Suprapubic skin (tissue), 4 donors: ENCODE measurements at places on chromosomes 16 and 17.

DNA sequence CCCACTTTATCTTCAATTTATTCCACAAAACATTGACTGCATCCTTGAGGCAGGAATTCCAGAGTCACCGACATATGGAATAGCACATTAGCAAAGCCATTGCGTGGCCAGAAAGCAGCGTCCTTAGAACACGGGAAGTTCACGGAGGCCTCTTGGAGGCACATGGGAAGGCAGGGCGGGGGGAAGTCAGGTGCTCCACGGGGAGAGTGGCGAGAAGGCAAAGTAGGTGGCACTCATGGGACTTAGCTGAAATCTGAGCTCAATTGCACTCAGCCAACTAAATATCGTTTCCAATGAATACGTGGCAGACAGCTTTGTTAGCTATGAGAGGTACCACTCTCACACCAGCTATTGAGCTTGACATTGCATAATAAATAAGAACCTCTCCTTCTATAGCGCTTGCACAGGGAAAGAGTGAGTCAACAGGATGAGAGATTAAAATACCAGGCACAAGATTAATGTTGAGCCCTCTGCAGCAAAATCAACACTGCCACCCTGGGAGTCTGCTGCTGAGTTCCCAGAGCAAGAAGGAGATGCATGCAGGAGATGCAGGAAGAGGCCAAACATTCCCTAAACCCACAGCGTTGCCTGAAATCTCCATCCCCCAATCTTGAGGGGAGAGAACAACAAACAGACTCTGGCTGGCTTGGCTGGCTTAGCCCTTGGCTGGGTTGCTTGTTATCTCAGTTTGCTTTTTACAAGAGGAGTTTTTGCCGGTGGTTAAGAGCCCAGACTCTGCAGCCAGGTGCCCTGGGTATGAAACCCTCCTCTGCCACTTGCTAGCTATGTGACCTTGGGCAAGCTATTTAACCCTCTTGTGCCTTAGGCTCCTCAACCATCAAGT is 28.8 kb downstream of the ABCC12 start:
- DNase-seq = no peak

DNA sequence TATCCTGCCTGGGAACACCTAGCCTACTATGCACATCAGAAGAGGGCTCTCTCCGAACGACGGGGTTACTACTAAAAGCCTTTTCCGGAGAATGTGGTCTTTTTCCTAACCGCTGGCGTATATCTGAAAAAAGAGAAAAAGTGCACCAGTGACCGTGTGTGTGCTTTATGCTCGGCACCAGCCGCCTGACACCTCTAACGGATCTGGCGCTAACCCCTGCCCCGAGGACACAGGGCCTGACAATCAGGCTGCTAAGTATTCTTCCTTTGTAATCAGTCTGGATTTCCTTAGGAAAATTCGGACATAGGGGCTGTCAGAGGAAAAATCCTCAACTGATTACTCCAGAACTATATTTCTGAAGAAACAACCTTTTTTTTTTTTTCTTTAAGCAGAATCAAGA is 13.4 kb upstream of the ITGAE start:
- DNase-seq = no peak

- no peak for DNase-seq
Observed at GRCh38 chr17:39651923-39652586, 13.1 kb upstream of the TCAP start.

DNA sequence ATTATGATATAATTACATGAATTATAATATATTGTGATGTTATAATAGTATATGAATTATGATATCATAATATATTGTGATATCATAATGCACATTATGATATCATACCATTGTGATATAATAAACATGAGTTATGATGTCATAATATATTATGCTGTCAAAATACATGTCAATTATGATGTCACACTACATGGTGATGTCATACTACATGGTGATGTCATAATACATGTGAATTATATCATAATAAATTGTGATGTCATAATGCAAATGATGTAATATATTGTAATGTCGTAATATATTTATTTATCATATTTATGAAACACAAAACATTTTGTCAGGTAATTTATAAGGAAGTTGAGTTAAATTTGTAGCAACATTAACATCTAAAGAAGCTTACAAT is 1950.1 kb downstream of the TP53TG3F start:
- DNase-seq = no peak

DNA sequence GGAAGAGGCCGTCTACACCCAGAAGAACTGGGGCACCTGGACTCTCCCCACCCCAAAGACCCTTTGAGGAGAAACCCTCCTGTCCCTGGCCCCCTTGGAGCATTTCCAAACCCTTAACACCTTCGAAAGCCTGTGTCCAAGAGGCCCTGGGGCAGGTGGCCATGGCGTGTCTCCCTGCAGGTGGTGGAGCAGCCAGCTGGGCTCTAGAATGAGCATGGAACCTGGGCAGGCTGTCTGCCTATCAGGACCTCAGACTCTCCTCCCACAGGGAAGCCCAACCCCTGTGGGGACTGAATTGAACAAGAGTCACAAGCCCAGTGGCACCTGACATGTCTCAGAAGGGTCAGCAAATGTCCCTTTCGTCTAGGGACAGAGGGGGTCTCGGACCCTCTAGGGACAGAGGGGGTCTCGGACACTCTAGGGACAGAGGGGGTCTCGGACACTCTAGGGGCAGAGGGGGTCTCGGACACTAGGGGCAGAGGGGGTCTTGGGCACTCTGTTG is 8.4 kb downstream of the CBX4 start:
- DNase-seq = no peak

- DNase-seq = no peak
Observed at GRCh38 chr16:75308011-75308410, 56.6 kb upstream of the BCAR1 start.

- no peak for DNase-seq
Observed at GRCh38 chr17:30543456-30543855, 66.2 kb downstream of the GOSR1 start.

DNA sequence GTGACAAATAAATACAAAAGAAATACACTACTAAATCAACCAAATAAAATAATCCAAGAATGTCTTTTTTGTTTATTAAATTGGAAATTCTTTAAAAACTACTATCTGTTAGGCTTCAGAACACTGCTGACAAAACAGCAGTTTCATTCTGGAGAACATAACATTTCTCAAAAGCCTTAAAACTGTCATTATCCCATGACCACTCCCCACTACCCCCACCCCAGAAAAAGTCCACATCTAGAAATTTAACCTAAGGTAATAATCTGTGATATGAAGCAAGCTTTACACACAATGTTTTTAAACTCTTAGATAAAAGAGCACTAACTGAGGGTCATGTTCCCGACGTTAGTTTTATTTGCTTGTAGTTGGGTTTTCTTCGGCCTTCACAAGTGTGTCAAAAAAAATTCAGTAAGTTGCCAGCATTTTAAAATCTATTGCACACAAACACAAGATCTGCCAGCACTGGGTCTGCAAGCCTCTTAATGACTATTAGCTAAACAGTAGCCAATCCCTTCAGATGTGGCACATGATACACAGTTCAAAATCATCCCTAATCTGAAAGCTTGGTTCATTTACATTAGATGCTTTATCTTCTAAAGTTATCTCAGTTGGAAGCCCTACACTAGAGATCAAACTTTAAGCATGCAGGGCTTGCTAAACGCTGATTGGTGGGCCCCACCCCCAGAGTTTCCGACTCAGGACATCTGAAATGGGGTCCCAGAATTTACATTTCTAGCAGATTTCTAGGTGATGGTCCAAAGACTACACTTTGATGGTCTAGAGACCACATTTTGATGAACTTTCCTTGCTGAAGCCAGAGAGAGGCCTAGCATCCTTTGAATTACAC is 75.2 kb downstream of the KANSL1 start:
- DNase-seq = no peak

DNA sequence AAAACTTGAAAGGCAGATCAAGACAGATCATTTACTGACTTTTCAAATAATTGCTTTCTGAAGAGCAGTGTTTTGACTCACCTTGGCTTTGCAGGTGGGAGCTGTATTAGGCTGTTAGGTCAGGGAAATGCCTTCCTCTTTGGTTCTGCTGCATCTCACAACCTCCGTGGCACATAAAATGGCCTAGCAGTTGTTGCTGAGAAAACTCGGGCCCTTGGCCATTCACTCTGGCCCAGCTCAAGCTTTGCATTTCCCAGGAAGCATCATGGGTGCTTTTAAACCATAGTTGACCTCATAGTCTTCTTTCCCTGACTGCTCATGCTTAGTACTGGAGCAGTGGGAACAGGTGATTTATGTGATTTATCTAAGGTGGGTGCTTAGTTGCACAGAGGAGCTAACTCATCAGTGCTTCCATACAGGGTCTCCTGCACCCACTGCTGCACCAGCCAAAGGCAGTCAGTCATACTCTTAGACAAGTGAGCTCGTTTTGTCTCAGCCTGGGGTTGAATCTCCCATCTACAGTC is 83.6 kb downstream of the KSR1 start:
- no peak for DNase-seq

DNA sequence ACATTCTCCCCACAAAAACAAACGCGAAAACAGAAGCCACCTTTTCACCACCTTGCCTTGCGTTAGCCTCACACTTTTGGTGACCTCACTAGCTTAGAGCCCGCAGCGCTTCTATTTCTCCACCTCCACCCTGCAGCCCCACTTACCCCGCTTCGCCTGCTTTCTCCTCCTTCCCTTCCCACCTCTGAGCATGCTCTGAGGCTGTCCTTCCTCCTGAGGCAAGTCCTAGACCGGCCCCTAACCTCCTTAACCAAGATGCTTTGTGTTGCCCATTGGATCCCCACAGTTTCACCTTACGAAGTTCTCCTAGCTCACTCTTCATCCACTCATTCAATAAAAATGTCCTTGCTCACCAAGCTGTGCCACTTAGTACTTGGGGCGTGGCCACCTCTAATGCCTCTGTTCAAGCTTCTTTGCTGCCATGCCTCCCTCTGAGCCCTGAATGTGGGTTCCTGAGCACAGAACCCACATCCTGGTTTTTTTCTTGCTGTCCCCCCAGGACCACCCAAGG is 1.3 kb downstream of the GNGT2 start:
- DNase-seq = no peak

DNA sequence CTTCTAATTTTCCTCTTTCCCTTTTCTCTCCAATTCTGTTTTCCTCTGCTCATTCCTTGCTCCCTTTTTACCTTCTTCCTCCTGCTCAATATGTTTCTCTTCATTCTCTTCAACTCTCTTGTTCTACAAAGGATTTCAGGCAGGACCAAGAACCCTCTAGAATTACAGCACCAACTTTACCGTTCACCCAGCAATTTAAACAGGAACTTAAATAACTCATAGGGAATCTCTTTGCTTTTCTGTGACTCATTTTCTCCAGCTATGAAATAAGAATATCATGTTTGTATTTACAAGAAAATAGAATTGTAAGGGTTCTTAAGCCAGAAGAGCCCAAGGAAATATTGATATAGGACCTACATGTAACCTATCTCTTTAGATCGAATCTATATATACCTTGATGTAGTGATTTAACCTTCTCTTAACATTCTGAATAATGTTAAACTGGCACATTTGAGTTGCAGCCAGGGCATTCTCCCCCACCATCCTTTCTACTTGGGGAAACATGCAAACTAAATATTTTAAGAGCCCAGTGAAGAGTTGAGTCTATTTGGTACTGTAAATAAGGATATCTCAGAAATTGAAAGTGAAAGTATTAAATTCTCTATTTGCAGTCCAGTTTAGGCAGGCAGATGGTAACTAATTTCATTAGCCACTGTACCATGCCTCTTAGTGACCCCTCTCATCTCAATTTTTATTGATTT is 137.0 kb downstream of the ANKFN1 start:
- no peak for DNase-seq

- no peak for DNase-seq
Observed at GRCh38 chr17:75970011-75970523, 8.9 kb downstream of the ACOX1 start.

- DNase-seq = no peak
Observed at GRCh38 chr16:73697336-73697735, 599.3 kb upstream of the PSMD7 start.

GRCh38 chr16:56289862-56290261 is 98.6 kb downstream of the GNAO1 start:
- no peak for DNase-seq

GRCh38 chr17:15185625-15185991 is 79.5 kb downstream of the PMP22 start:
- no peak for DNase-seq

DNA sequence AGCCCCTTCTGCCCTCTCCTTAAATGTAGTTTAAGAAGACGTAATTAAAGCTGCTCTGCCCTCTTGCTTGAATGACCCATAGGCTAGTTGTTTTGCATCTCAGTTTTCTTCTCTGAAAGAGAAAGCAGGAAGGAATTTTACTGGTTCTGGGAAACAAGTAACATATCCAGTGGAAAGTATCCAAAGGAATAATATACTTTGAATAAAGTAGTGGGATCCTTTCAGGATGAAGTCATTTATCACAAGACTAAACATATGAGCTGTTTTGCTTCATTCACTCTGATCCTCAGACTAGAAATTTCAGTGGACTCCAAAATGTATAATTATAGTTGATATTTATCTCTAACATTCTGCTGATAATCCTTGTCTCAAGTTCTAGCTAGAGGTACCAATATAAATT is 1297.6 kb upstream of the GOT2 start:
- no peak for DNase-seq

- DNase-seq = no peak
Observed at GRCh38 chr17:27456681-27457359, 572 bp downstream of the KSR1 start.

DNA sequence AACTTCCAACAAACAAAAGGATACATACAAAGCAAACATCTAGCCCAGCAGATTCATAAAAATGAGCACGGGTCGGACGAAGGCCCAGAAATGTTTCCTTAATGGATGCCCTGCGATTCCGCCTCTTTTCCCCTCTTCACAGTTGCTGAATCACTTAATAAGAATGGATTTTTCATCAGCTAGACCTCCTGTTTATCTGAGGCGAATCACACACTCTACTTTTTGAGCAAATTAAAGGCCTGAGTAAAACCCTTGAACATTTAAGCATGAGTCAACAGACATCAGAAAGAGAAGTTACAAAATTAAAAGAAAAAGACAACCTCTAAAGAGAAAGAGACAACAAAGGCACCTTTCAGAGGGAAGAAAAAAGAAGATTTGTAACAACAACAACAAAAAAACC is 44.7 kb downstream of the HS3ST3A1 start:
- no peak for DNase-seq

GRCh38 chr16:29845656-29846055 is 17.4 kb downstream of the CDIPT start:
- DNase-seq = no peak
